ENCODE measurements at places on chromosomes 3 and 15.

GRCh38 chr3:157533298-157534070, 30.3 kb upstream of the VEPH1 start:
- DNase-seq = no peak

DNA sequence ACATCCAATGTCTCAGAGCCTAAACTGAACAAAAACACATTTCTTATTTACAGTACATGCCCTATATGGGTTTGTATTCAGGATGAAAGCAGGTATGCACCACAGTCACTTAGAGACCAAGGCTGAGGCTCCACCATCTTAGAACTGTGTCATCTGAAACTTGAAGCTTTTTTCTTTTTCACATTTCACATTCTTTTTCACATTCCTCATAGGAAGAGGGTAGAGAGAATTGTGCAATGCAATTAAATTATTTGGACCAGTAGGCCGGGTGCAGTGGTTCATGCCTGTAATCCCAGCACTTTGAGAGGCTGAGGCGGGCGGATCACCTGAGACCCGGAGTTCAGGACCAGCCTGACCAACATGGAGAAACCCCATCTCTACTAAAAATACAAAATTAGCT, 591.0 kb downstream of the MECOM start:
- DNase-seq = no peak

DNA sequence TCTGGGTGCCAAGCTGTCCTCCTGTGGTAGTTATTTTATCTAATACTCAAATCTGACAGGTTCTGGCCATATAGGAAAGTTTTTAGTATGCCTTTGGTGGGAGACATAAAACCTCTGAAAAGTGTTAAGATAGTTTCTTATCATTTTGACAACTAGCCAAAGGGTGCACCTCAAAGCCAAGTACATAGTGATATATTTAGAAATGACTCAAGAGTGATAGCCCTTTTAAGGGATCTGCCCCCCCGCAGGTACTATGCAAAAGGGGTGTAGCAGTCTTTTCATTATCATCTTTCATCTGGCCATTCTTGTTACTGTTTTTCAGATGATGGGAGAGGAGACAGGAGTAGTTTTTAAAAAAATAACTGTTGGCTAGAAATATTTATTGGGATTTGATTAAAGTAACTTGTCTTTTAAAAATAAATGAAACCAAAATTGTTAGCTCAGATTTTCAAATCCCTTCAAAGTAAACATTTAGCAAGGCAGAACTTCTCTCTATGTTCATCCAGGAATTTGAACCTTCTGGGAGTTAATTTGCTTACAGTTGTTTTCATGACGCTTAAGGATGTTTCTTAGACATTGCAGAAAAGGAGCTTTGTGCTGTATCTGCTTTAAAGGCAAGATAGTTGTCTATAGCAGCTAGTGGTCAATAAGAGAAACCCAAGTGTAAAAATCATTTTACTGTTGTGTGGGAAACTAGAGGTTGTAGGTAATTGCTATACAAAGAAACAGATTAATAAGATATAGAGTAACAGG, 5.1 kb downstream of the PHLDB2 start:
- DNase-seq = no peak

GRCh38 chr15:70044168-70044567, 53.5 kb downstream of the TLE3 start:
- DNase-seq = no peak

GRCh38 chr3:188439080-188439479, 285.1 kb downstream of the LPP start:
- no peak for DNase-seq

GRCh38 chr3:178676077-178676476, 139.8 kb downstream of the KCNMB2 start:
- DNase-seq = no peak

DNA sequence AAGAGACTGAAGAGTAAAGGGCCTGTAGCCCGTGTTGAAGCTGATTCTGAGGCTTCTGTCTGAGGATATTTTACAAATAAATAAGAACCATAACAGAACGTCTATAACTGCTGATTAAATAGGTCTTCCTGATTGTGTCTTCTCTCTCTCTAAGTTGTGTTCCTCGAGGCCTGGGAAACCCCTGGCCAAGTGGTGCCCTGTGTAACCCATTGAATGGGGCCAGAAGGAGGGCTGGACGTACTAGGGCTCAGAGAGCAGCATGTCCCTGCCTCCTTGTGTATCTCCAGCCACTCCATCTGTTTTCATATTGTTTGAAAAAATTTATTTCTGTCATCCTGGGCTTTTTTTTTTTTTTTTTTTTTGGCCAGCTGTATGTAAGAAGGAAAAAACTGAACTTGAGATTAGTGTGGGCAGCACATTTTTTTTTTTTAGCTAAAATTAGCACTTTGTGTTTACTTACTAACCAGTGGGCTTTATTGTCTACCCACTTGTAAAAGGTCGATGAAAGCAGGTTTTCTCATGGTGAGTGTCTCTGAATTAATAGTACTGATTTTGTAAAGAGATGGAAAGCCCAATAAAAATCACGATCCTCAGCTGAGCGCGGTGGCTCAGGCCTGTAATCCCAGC, 10.7 kb downstream of the DHX30 start:
- no peak for DNase-seq

DNA sequence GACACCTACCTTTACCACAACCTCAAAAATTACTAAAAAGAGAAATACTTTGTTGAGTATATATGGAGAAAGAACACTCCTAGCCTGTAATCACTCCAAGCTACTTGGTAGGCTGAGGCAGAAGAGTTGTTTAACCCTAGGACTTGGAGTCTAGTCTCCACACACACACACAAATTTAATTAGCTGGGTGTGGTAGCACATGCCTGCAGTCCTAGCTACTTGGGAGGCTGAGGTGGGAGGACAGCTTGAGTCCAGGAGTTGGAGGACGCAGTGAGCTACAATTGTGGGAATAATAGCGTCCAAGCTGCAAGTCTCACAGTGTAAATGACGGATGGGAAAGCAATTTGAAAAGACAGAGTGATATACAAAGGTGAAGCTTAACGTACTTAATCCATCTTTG, 50.5 kb downstream of the LDHAL6B start:
- DNase-seq = no peak

- no peak for DNase-seq
These were observed 58.5 kb downstream of the GPR160 start for GRCh38 chr3:170096342-170096741.

DNA sequence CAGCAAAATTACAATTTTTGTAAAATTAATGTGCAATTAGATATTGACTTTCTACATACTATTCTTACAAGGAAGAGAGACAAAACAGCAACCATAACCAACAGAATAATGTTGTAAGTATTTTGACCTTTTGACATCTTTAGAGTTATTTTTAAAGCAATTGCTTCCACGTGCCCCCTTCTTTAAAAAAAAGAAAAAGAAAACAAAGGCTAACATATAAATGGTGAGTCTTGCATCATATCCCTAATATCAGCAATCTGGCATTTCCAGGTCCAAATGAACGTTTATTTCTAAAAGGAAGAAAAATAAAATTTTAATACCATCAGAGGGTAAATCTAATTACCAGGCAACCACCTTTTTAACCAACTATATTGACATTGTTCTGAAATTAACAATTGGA, 19.3 kb upstream of the STRIT1 start:
- no peak for DNase-seq

- no peak for DNase-seq
These were observed 385.5 kb downstream of the FOXP1 start for GRCh38 chr3:71197841-71198565.

DNA sequence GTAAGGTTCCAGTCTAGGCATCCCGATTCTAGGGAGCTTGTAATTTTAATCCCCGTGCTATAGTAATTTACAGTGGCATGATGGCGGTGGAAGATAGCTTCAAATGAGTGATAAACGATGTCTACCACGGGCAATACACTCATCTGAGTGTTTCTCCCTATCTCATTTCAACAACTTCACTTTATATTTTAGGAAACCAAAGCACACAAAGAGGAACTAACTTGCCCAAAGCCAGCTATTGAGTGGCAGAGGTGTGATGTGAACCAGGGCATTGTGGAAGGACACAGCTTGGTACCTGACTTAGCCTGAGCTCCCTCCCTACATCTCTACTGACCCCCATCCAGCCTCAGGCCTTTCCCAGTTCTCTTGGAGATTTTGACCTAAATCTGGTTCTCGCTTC, 16.9 kb upstream of the FILIP1L start:
- no peak for DNase-seq

GRCh38 chr3:143331350-143331749, 211.8 kb downstream of the CHST2 start:
- DNase-seq = no peak

- DNase-seq = no peak
These were observed 1.0 kb upstream of the MGA start for GRCh38 chr15:41659190-41659589.

- no peak for DNase-seq
These were observed 24.4 kb upstream of the THBS1 start for GRCh38 chr15:39556461-39556860.

GRCh38 chr3:188819939-188820338, 351.8 kb upstream of the TPRG1 start:
- DNase-seq = no peak

GRCh38 chr3:195265363-195265976, 5.5 kb downstream of the XXYLT1 start:
- no peak for DNase-seq

DNA sequence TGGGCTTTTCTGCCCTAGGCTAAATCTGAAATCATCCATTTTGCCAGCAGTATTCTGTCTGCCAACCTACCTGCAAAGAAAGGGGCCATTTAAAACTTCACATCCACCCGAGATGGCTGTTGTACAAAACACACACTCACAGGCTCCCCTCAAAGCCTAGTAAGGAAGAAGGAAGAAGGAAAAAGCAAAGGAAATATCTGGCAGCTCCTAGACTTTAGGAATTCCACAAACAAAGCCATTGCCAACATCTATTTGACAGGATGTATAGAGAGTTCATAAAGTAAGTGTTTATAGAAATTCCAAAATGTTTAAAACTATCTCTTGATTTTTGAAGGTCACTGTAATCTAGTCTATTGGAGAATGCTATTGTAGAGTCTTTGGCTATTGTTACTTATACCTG, 91.9 kb upstream of the THBS1 start:
- DNase-seq = no peak

GRCh38 chr3:139534455-139534812, 5.1 kb downstream of the RBP1 start:
- no peak for DNase-seq

- DNase-seq = no peak
These were observed 17.3 kb upstream of the GBE1 start for GRCh38 chr3:81778678-81779182.

DNA sequence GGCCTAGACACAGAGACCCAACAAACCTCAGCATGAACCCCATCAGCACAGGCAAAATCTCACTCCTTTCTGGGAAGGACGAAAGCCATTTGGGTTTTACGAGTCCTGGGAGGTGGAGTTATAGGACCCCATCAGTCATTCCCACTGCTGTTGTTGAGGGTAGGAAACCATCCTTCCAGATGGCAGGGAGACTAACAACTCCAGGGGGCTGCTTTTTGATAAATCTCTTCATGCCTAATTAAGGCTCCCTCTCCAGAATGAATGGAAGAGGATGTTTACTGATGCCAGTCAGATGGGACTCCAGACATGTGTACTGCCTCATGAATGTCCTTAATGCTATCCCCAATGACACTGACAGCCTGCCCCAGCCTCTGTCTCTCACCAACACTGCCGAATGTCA, 75.3 kb downstream of the ST8SIA2 start:
- DNase-seq = no peak

Data from T follicular helper cell (primary cell).